ENCODE measurements at places on chromosomes 13 and 19. TPM values are rescaled to one million over a fixed set of nuclear protein-coding genes. Genes with fewer than 3 reads are reported as not detected.

KLK3 gene
- polyA plus RNA-seq, result not detected

PLA2G4C gene
- polyA plus RNA-seq, result 6.5 TPM

GRCh38 chr13:110965755-110966134, 50.9 kb upstream of the ANKRD10 start:
- H3K27ac ChIP-seq, result no peak overlapping the region
- H3K36me3 ChIP-seq, result no peaks in the 10 kb centered on the region
- DNase-seq, result no peak
- H3K4me1 ChIP-seq, result no peaks in the 10 kb centered on the region
- H3K27me3 ChIP-seq, result no peaks in the 10 kb centered on the region

DNA sequence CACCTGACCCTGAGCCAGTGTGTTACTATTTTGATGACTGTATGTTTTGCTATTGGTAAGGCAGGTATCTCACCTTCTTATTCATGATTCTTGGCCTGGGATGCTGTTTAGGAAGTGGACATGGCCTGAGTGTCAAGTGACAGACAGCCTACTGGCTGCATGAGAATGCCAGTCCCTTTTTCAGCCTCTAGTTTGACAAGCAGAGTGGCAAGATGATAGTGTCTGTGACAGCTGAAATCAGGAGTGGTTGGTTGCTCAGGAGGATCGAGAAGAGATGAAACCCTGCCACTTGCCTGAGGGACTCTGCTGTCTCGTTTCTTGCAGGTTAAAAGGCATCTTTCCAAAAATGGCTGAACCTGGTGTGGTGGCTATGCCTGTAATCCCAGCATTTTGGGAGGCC, 7.1 kb upstream of the ELOF1 start:
- H3K4me3 ChIP-seq, result no peak overlapping the region
- no peaks in the 10 kb centered on the region for H3K27me3 ChIP-seq
- no peaks in the 10 kb centered on the region for H3K4me1 ChIP-seq
- no peaks in the 10 kb centered on the region for H3K36me3 ChIP-seq
- no peak for DNase-seq

- DNase-seq, result no peak
- H3K4me3 ChIP-seq, result no peak overlapping the region
- no peak overlapping the region for H3K27ac ChIP-seq
- H3K36me3 ChIP-seq, result no peaks in the 10 kb centered on the region
Measured at GRCh38 chr13:49828453-49828852, 36.0 kb upstream of the KPNA3 start.

DNA sequence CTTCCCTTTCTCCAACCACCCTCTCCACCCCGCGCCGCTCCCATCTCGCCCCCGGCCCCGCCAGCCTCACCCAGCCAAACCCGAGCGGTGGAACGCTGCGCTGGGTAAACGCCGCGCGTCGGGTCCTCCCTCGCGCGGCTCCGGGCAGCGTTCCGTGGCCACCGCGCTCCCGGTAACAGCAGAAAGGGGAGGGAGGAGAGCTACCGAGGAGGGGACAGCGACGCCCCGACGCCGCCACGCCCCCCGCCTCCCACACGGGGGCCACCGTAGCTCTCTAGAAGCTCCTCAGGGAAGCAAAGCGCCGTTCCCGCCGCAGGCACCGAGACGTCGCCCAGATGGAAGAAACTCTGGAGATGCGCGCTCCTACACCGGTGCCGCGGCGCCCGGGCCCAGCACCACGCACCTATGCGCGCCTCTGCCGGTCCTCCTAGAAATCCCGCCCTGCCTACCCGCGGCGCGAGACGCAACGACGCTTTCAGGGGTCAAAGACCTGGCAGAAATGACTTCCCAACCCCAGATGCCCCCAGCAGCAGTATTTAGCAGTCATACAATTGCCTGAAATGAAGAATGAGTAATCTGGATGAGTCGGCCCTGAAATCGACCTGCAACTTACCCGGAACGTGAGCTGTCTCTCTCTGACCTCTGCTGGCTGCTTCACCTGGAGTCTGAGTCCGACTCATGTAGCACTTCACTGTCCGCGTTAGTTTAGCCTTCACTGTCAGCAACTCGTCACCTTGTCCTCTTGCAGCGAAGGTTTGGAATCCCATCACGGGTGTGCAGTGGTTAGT, at the start of gene RUBCNL:
Gene RUBCNL (minus strand): TSS at position 189 of the 788 bp plus-strand sequence. CDS start 14,777 bp downstream, outside the sequence.
- no peak within 1 kb of the TSS for H3K4me3 ChIP-seq
- H3K27ac ChIP-seq, result no peak within 1 kb of the TSS
- no peak for DNase-seq
- H3K36me3 ChIP-seq, result no peaks in the 10 kb centered on the region

DNA sequence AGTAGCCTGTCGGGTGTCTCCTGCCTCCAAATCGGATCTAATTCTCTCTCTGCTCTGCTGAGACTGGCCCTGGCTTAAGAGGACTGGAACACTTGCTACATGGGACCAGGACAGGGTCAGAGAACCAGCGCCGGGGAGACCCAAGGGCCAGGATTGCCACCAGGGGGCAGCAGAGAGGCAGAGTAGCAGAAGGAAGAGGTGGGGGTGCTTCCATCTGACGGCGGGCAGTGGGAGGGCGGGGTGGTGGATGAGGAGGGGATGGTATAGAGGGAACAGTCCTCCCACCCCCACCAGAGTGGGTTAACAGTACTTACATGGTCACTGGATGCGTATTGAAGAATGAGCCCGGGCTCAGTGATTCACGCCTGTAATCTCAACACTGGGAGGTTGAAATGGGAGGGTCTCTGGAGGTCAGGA, 11.9 kb downstream of the SELENOW start:
- H3K27me3 ChIP-seq, result no peaks in the 10 kb centered on the region
- no peak overlapping the region for H3K4me3 ChIP-seq
- peak; percentile 59 for DNase-seq
- no peaks in the 10 kb centered on the region for H3K4me1 ChIP-seq
- H3K36me3 ChIP-seq, result peaks cover 8% of the 10 kb centered on the region

DNA sequence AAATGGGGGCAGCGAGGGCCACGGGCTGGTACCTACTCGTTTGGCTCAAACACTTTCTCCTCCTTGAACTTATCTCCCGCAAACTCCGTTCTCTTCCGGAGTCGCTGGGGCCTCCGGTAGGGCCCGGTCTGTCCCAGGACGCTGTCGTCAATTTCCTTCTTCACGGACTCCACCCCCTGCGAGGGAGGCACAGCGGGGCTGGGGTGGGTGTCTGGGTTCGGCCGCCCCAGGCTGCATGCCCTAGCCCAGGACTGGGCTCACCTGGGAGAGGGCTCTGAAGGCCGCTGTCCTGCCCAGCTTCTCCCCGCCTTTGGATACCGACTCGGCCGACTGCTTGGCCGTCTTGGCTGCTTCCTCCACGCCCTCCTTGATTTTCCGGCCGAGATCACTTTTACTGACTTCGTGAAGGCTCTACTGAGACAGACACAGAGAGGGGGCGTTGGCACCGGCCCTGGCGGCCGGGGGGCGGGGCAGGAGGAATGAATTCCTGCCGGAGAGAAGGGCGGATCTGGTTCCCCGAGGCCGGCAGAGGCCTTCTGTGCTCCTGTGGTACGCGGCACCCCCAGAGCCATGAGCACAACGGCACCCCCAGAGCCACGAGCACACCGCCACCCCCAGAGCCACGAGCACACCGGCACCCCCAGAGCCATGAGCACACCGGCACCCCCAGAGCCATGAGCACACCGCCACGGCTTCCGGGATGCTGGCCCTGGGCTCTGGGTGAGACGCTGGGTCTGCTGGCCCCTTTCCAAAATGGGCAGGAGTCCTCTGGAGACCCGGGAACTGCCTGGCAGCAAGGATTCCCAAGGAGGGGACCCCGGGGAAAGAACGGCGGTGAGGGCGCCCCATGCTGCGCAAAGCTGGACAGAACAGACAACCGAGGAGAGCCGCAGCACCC, 8.1 kb upstream of the CTXN1 start:
- H3K4me1 ChIP-seq, result peaks cover 6% of the 10 kb centered on the region
- H3K36me3 ChIP-seq, result peaks cover 65% of the 10 kb centered on the region
- H3K27me3 ChIP-seq, result no peaks in the 10 kb centered on the region
- no peak overlapping the region for H3K4me3 ChIP-seq
- no peak overlapping the region for H3K27ac ChIP-seq

DNA sequence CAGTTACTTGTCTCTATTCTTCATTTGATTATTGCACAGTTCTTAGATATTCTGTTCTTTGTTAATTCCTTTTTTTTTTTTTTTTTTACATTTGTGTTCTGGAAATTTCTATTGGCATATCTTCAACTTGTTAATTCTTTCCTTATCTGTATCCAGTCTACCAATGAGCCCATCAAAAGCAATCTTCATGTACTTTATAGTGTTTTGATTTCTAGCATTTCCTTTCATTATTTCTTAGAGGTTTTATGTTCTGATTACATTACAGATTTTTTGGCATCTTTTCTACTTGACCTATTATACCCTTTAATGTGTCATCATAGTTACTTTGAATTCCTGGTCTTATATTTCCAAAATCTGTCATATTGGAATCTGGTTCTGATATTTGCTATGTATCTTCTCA, 2194.8 kb downstream of the PCDH9 start:
- no peaks in the 10 kb centered on the region for H3K4me1 ChIP-seq
- DNase-seq, result peak; percentile 18
- no peaks in the 10 kb centered on the region for H3K36me3 ChIP-seq
- no peak overlapping the region for H3K4me3 ChIP-seq

DNA sequence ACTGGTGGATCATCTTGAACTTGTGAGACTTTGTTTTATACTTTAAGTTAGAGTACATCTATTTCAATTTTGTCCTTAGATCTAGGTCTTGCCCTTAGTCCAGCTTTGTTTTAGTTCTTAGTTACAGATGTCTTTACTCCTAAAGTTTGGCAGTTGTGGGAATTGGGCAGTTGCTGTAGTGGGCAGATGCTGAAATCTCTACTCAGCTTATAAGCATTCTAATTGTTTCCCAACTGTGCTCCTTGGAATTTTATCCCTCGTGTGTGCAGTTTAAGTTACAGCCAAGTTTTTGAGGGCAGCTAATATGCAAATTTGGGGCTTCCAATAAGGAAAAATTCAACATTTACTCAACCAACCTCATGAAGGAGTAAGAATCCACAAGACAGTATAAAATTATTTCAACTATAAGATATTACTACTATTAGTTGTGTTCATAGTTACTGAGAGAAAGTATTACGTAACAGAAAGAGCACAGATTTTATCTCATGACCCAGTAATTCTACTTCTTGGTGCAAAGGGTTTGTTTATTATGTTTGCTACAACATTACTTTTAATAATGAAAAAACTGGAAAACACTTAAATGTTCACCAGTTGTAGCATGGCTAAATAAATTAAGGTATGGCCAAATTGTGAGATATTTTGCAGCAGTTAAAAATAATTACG, 32.9 kb downstream of the CCDC122 start:
- no peak overlapping the region for H3K27ac ChIP-seq
- H3K27me3 ChIP-seq, result no peaks in the 10 kb centered on the region
- peaks cover 4% of the 10 kb centered on the region for H3K36me3 ChIP-seq
- H3K4me3 ChIP-seq, result no peak overlapping the region
- peak; percentile 72 for DNase-seq

Measured in IMR-90 (cell line).